ENCODE measurements at places on chromosomes 12 and 14.

GRCh38 chr14:29390081-29390832, 537.4 kb downstream of the PRKD1 start:
- DNase-seq: peak; percentile 89

DNA sequence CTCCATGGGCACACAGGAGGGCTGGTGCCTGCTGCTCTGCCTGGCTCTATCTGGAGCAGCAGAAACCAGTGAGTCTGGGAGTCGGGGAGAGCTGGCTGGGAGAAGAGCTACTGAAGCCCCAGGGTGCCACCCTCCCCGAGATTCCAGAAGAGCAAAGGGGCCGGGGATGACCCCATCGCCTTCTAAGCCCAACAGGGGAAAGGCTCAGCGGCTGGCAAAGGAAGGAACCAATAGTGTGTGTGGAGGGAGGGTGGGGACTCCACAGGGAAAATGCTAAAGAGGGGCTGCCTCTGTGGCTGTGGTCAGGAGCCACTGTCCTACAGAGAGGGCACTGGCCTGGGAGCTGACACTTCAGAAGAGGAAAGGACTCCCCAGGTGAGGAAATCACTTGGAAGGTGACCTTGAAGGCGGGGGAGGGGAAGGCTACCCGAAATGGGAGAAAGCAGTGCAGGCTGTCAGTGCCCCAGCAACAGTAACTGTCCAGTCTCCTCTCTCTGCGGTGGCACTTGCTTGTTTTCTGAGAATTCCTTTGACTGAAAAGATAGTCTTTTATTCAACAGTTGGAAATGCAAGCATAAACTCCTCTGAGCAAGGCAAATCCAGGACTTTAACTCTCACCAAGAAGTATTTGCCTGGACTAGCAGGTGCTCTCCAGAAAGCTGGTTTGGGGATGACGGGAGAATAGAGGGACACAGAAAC, 552 bp downstream of the TAPBPL start:
- peak; percentile 14 for DNase-seq

GRCh38 chr14:36221112-36221511, 44.6 kb upstream of the PTCSC3 start:
- peak; percentile 87 for DNase-seq

GRCh38 chr12:112808156-112808555, 16.6 kb downstream of the RPH3A start:
- DNase-seq: no peak

Data from neural progenitor cell (in vitro differentiated cells).